Activated CD4-positive, alpha-beta T cell treated with anti-CD3 and anti-CD28 coated beads for 36 hours (primary cell): ENCODE measurements at places on chromosomes 2 and 18. TPM values are rescaled to one million over a fixed set of nuclear protein-coding genes. Genes with fewer than 3 reads are reported as not detected.

KYNU gene
- not detected for total RNA-seq

GPR55 gene
- 4.0 TPM for total RNA-seq

TCF23 gene
- not detected for total RNA-seq

ST8SIA5 gene
- total RNA-seq: not detected

ATP6V1B1 gene
- total RNA-seq: not detected

WDR43 gene
- total RNA-seq: 109 TPM

ANO7 gene
- total RNA-seq: 2.4 TPM

TTC32 gene
- 8.8 TPM for total RNA-seq

GRCh38 chr2:136185981-136186776 is 68.2 kb upstream of the CXCR4 start:
- DNase-seq: peak; percentile 30

- no peak for DNase-seq
These were observed 8.5 kb upstream of the C2orf69 start for GRCh38 chr2:199902486-199903110.

DNA sequence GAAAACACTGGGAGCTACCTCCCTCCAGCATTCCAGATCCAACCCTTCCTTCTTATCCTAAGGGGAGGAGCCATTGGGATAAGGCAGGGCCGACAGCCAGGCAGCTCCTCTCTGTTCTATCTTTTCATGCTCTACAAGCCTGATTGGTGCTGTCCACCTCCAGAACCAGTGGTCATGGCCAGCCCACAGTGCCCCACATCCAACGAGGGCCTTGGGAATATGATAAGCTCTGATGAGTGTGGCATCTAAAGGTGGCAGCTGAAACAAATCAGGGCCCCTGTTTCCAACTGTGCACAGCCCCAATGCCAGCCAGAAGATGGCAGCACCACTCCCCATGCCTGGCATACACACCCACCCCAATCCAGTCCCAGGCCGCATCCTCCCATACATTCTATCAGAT is 329.3 kb downstream of the C1D start:
- peak; percentile 23 for DNase-seq

GRCh38 chr2:232926431-232926939 is 56.4 kb downstream of the SNORC start:
- DNase-seq: no peak

GRCh38 chr18:68262690-68263294 is 452.1 kb downstream of the TMX3 start:
- DNase-seq: no peak

- no peak for DNase-seq
These were observed 29.2 kb upstream of the DLX2 start for GRCh38 chr2:172131713-172132555.

GRCh38 chr18:8657050-8657820 is 48.0 kb downstream of the RAB12 start:
- DNase-seq: no peak

GRCh38 chr2:95399061-95399460 is 3.4 kb upstream of the FAHD2A start:
- no peak for DNase-seq

GRCh38 chr18:23101861-23102432 is 33.3 kb upstream of the CABLES1 start:
- no peak for DNase-seq

GRCh38 chr2:182416191-182416590 is 10.6 kb downstream of the PDE1A start:
- no peak for DNase-seq

- DNase-seq: no peak
These were observed 33.1 kb upstream of the DYNAP start for GRCh38 chr18:54557958-54558357.

DNA sequence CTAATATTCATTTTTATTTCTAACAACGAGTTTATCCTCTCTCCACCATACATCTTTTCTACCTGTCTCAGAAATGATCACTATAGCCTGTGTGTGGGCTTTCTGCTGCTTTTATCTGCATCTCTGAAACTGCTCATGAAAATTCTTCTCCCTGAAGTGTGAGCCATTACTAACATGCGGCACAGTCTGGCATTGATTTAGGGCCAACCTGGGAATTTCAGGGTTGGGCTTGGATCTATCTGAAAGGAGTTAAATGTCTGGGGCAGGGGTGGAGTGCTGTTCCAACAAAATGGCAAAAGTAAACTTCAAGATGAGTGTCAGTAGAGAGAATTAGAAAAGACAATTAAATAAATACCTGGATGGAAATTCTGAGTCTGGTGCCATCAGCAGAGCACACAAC is 198.2 kb upstream of the OSR1 start:
- DNase-seq: no peak
